Stimulated activated CD4-positive, alpha-beta T cell treated with anti-CD3 and anti-CD28 coated beads, Interleukin-1b, Interleukin-23, amount 100 ng/mL, for 48 hours (primary cell): ENCODE measurements at places on chromosomes 13 and 19.

GRCh38 chr19:46691104-46691503 lies 25.8 kb downstream of the PRKD2 start:
- DNase-seq, result no peak

- DNase-seq, result no peak
Measured at GRCh38 chr13:98707281-98707999, 45.0 kb downstream of the SLC15A1 start.

GRCh38 chr19:15479391-15480345 lies at the start of gene PGLYRP2:
Gene PGLYRP2, minus strand, starts transcription at chr19:15479501. Its CDS starts 130 bp downstream, at chr19:15479371.
- DNase-seq, result no peak

GRCh38 chr13:60990032-60990733 lies 425.5 kb downstream of the PCDH20 start:
- DNase-seq, result no peak

- peak; percentile 37 for DNase-seq
Measured at GRCh38 chr19:55005684-55006488, 32.2 kb downstream of the GP6 start.

DNA sequence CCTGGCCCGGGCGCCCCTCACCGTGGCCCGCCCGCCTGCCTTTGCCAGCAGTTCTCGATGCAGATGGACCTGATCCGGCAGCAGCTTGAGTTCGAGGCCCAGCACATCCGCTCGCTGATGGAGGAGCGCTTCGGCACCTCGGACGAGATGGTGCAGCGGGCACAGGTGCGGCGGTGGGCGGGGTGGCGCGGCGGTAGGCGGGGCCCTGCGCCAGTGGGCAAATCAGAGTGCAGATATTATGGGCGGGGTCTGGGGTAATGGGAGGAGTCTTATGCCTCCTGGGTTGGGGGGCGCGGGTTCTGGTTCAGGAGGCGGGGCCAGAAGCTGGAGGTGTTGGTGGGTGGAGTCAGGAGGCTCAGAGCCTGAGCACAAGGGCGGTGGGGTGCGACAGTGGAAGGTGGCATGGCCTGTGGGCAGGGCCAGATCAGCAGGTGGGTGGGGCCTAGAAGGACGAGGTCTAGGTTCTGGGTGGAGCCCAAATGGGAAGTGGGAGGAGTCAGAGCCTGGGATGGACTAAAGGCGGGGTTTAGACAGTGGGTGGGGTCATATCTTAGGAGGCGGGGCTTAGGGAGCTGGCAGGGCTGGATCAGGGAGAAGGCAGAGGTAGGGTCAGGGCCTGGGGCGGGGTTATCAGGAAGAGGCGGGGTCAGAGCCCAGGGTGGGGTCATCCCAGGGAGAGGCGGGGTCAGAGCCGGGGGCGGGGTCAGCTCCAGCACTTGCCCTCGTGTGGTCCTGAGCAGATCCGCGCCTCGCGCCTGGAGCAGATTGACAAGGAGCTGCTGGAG lies 5.6 kb downstream of the APC2 start:
- peak; percentile 80 for DNase-seq

DNA sequence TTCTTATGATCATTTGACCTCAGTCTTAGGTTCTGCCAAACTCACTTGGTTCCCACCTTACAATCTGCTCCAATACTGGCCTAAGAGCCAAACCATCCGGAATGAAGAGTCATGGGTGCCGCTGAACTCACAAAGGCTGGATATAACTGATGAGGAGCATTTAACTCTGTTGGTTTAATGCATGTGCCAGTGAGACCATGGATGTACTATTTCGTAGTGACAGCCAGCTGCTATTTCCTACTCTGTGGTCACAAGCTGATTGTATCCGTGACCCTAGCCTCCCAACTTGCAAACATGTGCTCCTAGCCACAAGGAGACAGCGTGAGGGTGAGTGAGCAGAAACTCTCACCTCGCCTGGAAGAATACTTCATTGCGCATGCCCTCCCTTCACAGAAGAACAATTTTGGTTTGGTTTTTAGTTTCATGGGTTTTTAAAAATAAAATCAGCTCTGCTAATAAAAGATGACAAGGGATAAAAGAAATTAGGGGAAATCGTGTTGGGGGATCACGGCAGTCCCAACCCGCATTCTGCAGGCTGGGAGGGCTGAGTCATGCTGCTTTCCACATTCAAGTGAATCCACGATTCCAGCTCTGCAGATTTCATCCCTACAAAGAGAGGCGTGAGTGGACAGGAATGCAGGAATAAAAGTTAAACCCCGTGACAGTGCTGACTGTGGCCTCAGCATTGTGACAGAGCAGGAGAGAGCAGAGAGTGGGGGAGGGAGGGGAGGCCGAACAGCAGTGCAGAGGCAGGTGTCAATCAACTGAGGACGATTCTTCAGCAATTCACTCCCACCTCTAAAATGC lies 66.8 kb upstream of the RAP2A start:
- DNase-seq, result no peak

DNA sequence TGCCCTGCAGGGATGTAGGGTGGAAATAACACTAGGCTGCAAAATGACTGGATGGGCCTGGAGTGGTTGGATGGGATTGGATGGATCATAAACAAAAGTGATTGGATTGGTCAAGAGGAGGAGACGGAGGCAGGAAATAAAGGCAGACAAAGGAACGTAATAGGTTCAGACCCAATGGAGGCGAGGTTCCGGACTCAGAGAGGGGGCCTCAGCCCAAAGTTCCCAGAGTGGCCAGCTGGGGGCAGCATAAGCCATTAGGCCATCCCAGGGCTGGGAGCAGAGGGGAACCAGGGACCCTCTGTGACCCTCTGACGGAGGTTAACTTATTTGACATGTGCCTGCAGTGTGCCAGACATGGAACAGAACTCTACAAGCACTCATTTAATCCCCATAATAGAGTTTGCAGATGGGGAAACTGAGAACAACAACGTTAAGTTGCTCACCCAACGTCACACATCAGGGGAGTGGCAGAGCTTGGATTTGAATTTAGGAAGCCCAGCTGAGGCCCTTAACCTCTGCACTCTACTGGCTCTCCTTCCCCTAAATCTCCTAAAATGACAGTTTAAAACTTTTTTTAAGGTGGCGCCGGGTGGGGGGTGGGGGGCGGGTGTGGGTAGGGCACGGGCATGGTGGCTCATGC lies 15.3 kb upstream of the MAP1S start:
- peak; percentile 72 for DNase-seq

DNA sequence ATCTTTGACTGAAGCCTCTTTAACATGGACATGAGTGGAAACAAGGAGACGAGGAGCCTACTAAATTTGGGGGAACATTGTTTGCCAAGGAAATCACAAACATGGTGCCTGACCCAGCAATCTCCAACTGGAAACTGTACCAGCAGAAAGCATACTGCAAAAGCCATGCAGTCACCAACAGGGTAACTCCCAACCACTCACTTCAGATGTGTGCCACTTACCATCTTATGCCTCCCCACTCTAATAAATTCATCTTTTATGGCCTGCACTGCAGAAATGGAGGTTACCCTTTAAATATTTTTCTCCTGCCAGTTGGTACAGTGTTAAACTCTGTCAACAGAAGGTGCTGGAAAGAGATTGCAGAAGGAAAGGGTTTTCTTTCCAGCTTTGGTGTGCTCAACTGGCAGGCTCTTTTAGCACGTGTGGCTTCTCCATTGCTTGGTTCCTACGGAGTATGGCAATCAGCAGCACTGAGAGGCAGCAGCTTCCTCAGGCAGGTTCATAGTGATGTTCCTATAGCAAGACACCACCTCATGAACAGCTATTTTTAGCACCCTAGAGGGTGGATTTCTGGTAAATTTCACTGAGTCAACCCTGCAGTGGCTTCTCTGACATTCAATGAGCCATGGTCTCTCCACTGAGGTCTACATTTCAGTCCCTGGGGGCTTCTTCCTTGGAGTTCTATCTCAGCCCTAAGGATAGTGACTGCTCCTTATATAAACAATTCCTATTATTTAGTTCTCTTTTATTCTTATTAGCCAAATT lies 21.4 kb downstream of the MIR17HG start:
- peak; percentile 40 for DNase-seq

DNA sequence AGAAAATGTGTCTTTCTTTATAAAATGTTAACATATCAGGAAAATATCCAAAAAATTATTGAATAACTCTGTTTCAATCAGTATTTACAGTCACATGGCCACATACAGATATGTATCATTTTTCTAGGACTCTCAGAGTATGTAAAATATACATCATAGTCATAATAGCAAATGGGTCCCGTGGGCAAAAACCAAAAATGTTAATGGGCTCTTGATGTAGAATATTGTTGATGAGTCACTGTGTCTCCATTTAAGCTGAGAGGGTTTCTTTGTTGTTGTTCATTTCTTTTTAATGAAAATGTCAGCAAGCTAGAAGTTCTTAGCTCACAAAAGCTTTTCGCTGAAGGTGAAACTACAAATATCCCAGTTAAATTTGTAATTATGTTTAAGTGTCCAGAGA lies 1713.1 kb upstream of the PCDH20 start:
- DNase-seq, result no peak

DNA sequence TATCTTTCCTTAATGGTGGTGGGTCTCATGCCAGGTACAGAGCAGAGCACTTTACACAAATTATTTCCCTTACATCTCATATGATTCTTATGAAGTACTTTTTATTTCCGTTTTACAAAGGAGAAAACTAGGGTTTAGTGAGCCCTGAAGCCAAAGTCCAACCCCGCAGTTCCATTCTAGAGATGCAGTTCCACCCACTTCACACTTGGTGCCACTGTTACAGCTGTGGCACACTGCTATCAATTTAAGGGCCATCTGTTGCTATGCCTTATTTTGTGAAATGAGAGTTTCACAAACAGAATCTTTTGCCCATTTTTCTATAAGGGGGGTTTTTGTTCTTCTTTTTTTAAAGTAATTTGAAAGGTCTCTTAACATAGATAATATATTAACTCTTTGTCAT lies 12.9 kb downstream of the MIPEP start:
- DNase-seq, result no peak

DNA sequence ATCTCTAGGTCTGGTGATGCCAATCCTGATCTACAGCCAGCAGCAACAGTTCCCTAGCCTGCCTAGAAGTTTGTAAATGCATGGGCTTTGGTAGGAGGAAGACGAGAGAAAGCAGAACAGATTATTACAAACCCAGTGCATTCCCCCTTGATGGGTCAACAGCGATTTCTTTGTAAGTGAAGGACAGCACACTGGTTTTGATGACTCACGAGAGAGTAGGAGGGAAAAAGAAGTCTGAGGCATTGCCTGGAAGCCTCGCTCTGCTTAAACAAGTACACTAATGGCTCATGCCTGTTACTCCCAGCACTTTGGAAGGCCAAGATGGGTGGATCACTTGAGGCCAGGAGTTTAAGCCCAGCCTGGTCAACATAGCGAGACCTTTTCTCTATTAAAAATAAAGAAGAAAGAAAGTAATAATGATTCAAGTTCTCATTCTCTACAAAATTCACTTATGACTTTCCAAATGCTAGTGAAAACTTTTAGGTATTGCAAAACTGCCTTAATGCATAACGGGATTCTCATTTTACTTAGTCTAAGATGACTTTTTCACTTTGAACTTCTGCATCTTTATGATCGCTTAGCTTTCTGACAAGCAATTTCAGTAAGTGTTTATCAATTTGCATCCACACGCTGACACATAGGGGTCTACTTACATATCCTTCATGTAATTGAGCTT lies 47.7 kb upstream of the USPL1 start:
- no peak for DNase-seq

DNA sequence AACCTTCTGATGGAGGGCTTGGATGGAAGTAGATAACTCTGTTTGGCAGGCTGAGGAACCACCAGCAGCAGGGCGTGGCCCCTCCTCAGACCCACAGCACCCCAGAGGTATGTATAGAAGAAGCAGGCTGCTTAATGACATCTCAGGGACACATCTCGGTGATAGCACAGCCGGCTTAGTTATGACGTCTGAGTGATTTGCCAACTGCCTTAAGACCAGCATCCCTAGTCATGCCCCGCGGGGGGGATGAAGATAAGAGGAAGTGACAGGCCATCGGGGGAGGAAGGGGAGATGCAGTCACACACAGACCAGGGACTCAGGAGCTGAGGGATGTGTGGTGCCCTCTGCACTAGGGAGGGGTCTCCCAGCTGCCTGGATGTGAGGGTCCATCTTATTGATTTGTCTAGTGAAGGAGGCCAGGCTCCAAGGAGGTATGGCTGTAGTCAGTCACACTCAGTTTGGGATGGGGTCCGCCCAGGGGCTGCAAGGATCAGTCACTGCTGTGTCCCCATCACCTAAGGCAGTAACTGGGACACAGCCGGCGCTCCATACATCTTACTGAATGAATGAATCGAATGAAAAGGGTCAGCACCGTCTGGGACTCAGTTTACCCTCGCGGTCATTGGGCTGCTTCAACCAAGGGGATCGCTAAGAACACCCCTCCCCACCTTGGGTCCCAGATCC lies 19.2 kb upstream of the ERCC1 start:
- peak; percentile 50 for DNase-seq

GRCh38 chr19:38287604-38288003 lies 16.4 kb upstream of the C19orf33 start:
- DNase-seq, result no peak

DNA sequence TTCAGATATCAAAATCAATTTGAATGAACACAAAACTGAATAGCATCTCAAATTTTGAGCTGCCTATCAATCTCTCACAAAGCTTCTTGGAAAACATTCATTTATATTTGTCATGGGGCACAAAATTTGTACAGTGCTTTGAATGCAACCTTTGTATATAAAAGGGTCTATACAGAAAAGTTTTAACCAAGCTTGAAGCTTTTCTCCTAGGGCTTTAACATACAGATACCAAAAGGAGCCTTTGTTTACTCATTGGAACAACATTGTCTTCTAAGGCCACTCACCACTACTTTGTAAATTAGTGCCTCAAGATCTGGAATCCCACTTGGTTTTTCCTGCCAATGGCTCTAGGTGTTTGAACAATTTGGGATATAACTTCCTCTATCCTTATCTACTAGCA lies 21.2 kb downstream of the LNX2 start:
- no peak for DNase-seq

DNA sequence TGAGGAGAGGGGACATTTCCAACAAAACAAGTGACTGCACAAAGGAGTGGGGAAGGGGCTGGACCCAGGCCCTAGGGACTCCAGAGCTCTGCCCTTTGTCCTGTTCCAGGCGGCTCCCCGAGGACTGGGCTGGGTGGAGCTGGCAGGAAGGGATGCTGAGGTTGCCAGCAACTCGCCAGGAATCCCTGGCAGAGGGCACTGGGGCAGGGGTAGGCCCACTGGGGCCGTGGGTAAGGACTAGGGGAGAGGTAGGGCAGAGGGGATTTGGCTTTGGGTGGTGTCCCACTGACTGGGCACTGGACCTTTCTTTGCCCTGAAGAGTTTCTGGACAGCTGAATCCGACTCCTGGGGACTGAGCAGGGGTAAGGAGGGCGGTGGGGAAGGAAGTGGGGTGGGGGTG lies 7.9 kb downstream of the LIPE start:
- DNase-seq, result no peak

- no peak for DNase-seq
Measured at GRCh38 chr13:74048756-74049155, 85.4 kb downstream of the KLF12 start.

GRCh38 chr19:39444598-39445195 lies 685 bp upstream of the SUPT5H start:
- no peak for DNase-seq

DNA sequence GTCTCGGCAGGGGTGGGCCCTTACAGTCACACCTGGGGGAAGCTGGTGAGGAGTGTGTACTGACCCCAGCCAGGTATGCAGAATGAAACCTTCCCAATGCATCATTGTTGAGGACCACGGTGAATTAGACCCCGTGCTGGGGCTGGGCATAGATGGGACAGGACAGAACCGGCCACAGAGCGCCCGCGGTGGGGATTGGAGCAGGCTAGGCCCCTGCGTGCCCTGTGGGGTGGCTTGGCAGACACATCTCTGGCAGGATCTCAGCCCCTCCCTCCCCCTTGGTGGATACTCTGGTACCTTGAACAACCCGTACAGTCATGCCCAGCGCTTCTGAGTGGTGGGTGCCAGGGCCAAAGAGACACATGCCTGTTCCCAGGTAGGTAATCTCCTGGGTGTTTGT lies 200.6 kb downstream of the TEX29 start:
- DNase-seq, result no peak

- DNase-seq, result no peak
Measured at GRCh38 chr13:30487075-30487470, 21.3 kb upstream of the HMGB1 start.
